ENCODE measurements at places on chromosomes 4 and X. TPM values are rescaled to one million over a fixed set of nuclear protein-coding genes. Genes with fewer than 3 reads are reported as not detected.

The HTR2C gene
- 15.7 TPM for total RNA-seq

GRCh38 chrX:153649915-153650782 is 3.1 kb downstream of the DUSP9 start:
- H3K4me1 ChIP-seq: peaks cover 4% of the 10 kb centered on the region
- H3K4me3 ChIP-seq: no peak overlapping the region
- no peaks in the 10 kb centered on the region for H3K36me3 ChIP-seq
- no peak for DNase-seq

The ADH4 gene
- total RNA-seq: not detected

- H3K36me3 ChIP-seq: no peaks in the 10 kb centered on the region
- H3K4me3 ChIP-seq: no peak overlapping the region
- no peak for DNase-seq
- H3K27ac ChIP-seq: no peak overlapping the region
These were observed 117.9 kb downstream of the RASL11B start for GRCh38 chr4:52979821-52980590.

- DNase-seq: no peak
- H3K36me3 ChIP-seq: no peaks in the 10 kb centered on the region
- H3K27ac ChIP-seq: no peak overlapping the region
- H3K4me1 ChIP-seq: no peaks in the 10 kb centered on the region
- no peaks in the 10 kb centered on the region for H3K27me3 ChIP-seq
These were observed 578.6 kb downstream of the SPOCK3 start for GRCh38 chr4:166655705-166656104.

- peak overlapping the region; percentile 42 for H3K27ac ChIP-seq
- H3K27me3 ChIP-seq: no peaks in the 10 kb centered on the region
- DNase-seq: no peak
- no peaks in the 10 kb centered on the region for H3K4me1 ChIP-seq
- no peak overlapping the region for H3K4me3 ChIP-seq
These were observed 47.2 kb downstream of the MAOA start for GRCh38 chrX:43703211-43703791.

DNA sequence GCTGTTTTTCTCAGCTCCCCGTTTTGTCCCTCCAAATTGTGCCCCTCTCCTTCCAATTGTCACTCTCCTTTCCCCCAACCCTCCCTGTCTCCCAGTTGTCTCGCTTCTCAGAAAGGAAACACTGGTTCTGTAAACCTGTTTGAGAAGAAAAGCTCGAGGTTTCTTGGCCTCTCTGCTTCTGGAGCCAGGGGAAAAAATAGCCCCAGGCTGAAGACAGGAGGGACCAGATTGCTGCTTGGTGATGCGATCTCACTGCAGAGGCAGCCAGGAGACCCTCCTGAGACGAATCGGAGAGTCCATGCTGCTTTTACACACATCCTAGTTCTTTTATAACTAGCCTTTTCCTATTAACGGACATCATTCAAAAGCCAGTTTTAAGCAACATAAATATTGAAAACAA is 21.2 kb downstream of the TRIML1 start:
- H3K27ac ChIP-seq: no peak overlapping the region
- no peak for DNase-seq
- no peaks in the 10 kb centered on the region for H3K27me3 ChIP-seq
- H3K4me1 ChIP-seq: no peaks in the 10 kb centered on the region

DNA sequence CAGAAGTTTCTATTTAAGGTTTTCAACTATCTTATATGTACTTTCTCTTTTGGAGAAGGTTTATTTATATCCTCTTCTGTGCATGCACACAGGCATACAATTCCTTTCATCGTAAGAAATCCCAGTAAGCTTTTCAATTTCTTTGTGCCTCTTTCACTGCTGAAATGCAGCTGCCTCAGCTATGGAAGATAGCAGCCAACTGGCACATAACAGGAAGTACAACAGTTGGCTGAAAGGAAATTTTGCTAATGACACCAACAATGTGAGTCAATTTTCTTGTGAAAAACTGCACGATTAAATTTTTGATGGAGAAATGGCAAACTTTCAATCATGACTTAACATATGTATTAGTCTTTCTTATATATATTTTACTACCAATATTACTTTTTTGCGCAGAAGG is 74.5 kb upstream of the PAQR3 start:
- H3K27ac ChIP-seq: no peak overlapping the region
- no peak overlapping the region for H3K4me3 ChIP-seq
- H3K36me3 ChIP-seq: no peaks in the 10 kb centered on the region
- DNase-seq: no peak

The GYG2 gene
- total RNA-seq: 2.4 TPM

GRCh38 chrX:19443869-19444526 is 71.3 kb downstream of the MAP3K15 start:
- no peaks in the 10 kb centered on the region for H3K36me3 ChIP-seq
- H3K4me3 ChIP-seq: no peak overlapping the region
- no peak overlapping the region for H3K27ac ChIP-seq
- H3K27me3 ChIP-seq: no peaks in the 10 kb centered on the region
- H3K4me1 ChIP-seq: no peaks in the 10 kb centered on the region

DNA sequence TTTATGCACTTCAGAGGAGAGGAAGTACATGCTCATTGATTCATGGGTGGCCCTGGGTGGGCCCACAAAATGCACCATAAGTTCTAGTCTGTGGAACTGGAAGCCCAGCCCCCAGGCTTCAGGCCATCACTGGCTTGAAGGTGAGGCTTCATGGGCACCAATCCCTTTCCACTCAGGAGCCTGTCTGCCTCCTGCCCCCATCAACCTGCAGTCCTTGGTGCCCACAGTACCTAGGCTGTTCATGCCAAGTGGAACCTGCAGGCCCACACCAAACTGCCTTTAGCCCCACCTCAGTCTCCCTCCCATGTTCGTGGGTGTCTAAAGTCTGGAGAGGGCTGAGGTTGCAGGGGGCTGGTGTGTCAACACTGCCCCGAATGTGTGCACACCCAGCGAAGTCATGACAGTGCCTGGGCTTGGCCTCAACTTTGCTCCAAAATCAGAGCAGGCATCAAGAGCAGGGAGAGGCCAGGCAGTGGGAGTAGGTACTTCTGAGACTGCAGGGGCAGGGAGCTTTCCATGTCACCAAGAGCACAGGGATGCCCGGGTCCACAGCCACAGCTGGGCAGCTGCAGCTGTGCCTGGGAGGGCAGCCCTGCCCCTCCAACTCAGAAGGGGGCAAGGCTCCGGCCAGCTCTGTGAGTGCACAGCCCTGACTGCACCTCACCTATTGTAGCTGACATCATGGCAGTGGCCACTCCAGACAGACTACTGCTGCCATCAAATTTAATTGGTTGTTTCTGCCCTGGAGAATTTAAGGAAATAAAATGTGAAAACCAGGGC is 1250.4 kb upstream of the IGFBP7 start:
- H3K36me3 ChIP-seq: no peaks in the 10 kb centered on the region
- DNase-seq: no peak
- H3K4me1 ChIP-seq: no peaks in the 10 kb centered on the region
- H3K27ac ChIP-seq: no peak overlapping the region
- no peaks in the 10 kb centered on the region for H3K27me3 ChIP-seq

DNA sequence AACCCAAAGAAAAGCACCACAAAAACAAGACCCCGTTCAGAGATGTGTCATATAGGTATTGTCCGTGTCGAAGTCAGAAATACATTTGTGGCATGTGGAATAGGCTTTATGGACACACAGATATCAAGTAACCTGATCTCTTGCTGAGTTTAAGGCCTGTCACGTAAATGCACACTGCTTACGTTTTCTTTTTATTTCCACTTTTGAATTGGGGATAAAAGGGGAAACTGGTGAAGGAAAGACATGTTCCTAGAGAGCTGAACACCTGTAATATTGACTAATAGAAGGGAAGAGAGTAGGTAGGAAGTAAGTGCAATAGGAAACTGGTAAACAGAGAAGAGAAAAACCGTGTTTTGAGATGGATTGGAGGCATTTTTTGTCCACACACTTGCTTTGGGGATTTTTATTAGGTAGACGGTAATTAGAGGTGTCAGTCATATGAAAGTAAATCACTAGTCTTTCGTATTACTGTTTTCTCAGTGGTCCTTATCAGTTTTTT is 24.9 kb downstream of the TMEM131L start:
- no peak overlapping the region for H3K27ac ChIP-seq
- no peak overlapping the region for H3K4me3 ChIP-seq
- DNase-seq: no peak
- no peaks in the 10 kb centered on the region for H3K27me3 ChIP-seq

GRCh38 chrX:134528960-134529359 is 69.0 kb downstream of the HPRT1 start:
- H3K4me3 ChIP-seq: no peak overlapping the region
- H3K27ac ChIP-seq: no peak overlapping the region
- H3K4me1 ChIP-seq: no peaks in the 10 kb centered on the region
- no peaks in the 10 kb centered on the region for H3K36me3 ChIP-seq
- no peaks in the 10 kb centered on the region for H3K27me3 ChIP-seq
- DNase-seq: no peak

DNA sequence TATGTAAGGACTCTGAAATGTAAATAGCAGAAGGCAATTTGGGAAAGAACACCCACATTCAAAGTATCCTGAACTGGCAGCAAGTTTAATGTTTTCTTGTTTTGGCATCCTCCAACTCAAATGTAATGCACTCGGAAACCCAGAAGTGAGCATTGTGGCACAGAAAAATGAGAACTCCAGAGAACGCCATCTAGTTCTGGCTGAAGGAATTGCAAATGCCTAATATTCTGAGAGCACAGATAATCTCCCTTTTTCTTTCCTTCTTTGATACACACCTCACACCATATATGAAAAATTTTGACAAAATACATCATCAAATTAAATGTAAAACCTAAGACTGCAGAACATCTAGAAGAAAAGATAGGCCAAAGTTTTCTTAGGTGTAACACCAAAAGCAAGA is 52.1 kb downstream of the PWWP3B start:
- DNase-seq: no peak
- H3K4me3 ChIP-seq: no peak overlapping the region
- H3K27me3 ChIP-seq: peaks cover 3% of the 10 kb centered on the region
- no peaks in the 10 kb centered on the region for H3K4me1 ChIP-seq
- H3K27ac ChIP-seq: no peak overlapping the region

- H3K36me3 ChIP-seq: no peaks in the 10 kb centered on the region
- no peaks in the 10 kb centered on the region for H3K4me1 ChIP-seq
- H3K27me3 ChIP-seq: no peaks in the 10 kb centered on the region
- DNase-seq: no peak
- no peak overlapping the region for H3K4me3 ChIP-seq
- H3K27ac ChIP-seq: no peak overlapping the region
These were observed 13.6 kb downstream of the RGS12 start for GRCh38 chr4:3306450-3306849.

All from uterus (tissue), 4 donors.